ENCODE measurements at places on chromosomes 6 and 20.

DNA sequence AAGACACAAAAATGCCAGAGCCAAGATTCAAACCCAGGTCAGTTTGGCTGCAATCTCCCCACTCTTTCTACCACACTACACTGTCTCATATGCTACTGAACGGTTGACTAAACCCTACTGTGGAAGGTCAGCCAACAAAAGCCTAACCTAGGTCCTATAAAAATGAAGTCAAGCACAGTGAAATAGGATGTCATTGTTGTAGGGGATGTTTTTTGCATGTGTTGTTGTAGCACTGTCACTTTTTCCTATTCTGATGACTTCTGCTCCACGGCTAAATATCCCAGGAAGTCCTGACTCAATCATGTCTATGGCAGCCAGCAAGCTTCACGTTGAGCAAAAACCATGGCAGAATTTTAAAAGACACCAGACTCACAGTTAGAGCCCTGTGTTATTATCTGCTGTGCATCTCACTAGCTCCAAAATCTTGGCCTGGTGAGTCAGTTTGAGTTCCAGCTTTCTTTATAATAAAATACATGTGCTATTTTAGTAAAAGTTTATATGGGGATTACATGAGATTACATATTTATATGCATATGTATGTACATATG lies 322.1 kb upstream of the NT5E start:
- H3K4me3 ChIP-seq = no peak overlapping the region
- no peaks in the 10 kb centered on the region for H3K4me1 ChIP-seq
- no peak for DNase-seq
- no peaks in the 10 kb centered on the region for H3K27me3 ChIP-seq
- no peak overlapping the region for H3K27ac ChIP-seq

DNA sequence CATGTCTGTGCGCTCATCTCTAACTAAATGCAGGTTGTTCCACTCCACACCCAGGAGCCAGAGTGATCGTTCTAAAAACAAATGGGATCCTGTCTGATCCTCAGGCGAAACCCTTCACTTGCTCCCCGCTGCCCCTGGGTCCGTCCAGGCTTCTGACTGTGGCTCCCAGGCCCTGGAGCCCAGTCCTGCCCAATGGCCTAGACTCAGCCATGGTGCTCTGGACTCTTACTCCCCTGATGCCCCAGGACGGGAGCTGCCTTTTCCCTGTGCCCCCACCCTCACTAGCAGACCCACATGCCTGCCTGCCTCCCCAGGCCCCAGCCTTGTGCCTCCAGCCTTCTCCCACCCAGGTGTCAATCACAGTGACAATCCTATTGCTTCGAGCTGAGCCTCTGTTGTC lies 256.7 kb downstream of the BMP7 start:
- no peaks in the 10 kb centered on the region for H3K4me1 ChIP-seq
- no peak for DNase-seq
- no peak overlapping the region for H3K27ac ChIP-seq
- H3K27me3 ChIP-seq = no peaks in the 10 kb centered on the region
- no peak overlapping the region for H3K4me3 ChIP-seq

- no peaks in the 10 kb centered on the region for H3K27me3 ChIP-seq
- no peaks in the 10 kb centered on the region for H3K4me1 ChIP-seq
- no peak overlapping the region for H3K27ac ChIP-seq
- no peaks in the 10 kb centered on the region for H3K36me3 ChIP-seq
- no peak overlapping the region for H3K4me3 ChIP-seq
- DNase-seq = peak; percentile 70
These were observed 301.8 kb downstream of the FOXC1 start for GRCh38 chr6:1911474-1911873.

GRCh38 chr20:22626496-22626895 lies 42.1 kb upstream of the FOXA2 start:
- no peaks in the 10 kb centered on the region for H3K36me3 ChIP-seq
- no peaks in the 10 kb centered on the region for H3K4me1 ChIP-seq
- no peak overlapping the region for H3K4me3 ChIP-seq
- no peak for DNase-seq

DNA sequence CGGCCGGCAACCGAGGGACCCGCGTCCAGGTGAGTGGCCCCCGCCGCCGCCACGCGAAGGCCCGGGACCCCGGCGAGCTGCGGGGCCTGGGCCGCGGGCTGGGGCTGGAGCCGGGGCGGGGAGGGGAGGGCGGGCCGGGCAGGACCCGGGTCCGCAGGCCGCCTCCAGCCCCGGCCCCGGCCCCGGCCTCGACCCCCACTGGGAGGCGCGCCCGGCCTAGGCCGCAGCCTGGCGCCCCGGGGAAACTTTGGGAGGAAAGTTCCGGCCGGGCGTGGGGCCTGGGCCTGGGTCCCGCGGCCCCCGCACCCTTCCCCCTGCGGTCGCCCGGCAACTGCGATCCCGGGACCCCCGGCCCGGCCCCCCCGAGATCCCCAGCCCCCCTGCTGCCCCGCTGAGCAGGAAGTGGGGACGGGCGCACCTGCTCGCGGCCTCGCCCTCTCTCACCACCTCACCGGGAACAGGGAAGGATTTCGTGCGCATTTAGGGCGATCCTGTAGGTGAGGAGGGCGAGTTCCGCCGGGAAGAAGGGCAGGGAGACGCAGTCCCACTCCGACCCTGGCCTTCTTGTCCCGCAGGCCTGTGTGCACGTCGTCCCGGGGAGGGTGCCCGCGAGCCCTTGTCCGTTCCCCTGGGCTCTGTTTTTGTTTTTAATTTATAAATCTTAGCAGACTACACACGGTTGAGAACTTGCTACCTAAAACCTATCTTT lies 402 bp downstream of the OSBPL2 start:
- no peaks in the 10 kb centered on the region for H3K27me3 ChIP-seq
- H3K4me3 ChIP-seq = peak overlapping the region; percentile 65
- peaks cover 4% of the 10 kb centered on the region for H3K36me3 ChIP-seq
- H3K27ac ChIP-seq = peak overlapping the region; percentile 75
- peaks cover 21% of the 10 kb centered on the region for H3K4me1 ChIP-seq

- peak overlapping the region; percentile 85 for H3K27ac ChIP-seq
- no peak overlapping the region for H3K4me3 ChIP-seq
- H3K36me3 ChIP-seq = peaks cover 24% of the 10 kb centered on the region
These were observed 48.1 kb upstream of the MYL9 start for GRCh38 chr20:36493051-36493800.

DNA sequence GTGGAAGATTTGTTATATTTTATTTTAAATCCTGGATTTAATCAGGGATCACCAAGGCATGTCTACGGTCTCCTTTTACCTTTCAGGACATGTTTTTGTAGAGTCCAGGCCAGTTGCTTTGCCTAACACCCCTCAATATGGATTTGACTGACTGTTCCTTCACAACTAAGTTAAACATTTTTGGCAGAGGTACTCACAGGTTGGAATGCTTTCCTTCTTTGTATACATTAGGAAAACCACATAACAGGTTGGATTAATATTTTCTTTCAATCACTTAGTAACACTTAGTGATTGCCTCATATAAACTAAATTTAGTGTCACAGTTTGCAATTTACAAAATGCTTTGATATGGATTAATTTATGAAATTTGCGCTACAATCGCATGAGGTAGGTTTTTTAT lies 64.5 kb downstream of the IPCEF1 start:
- H3K27me3 ChIP-seq = no peaks in the 10 kb centered on the region
- H3K4me1 ChIP-seq = peaks cover 5% of the 10 kb centered on the region
- no peaks in the 10 kb centered on the region for H3K36me3 ChIP-seq
- no peak overlapping the region for H3K4me3 ChIP-seq
- no peak overlapping the region for H3K27ac ChIP-seq

GRCh38 chr6:33624856-33625255 lies 3.7 kb downstream of the ITPR3 start:
- peaks cover 11% of the 10 kb centered on the region for H3K4me1 ChIP-seq
- no peak overlapping the region for H3K27ac ChIP-seq
- no peak for DNase-seq
- H3K27me3 ChIP-seq = no peaks in the 10 kb centered on the region
- H3K4me3 ChIP-seq = no peak overlapping the region

DNA sequence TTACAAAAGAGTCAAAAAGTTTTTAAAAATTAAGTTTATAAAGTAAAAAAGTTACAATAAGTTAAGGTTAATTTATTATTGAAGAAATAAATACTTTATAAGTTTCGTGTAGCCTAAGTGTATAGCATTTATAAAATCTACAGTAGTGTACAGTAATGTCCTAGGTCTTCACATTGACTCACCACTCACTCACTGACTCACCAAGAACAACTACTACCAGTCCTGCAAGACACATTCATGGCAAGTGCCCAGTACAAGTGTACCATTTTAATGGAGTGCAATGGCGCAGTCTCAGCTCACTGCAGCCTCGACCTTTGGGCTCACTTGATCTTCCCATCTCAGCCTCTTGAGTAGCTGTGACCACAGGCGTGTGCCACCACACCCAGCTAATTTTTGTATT lies 128.2 kb downstream of the GPX5 start:
- H3K27me3 ChIP-seq = peaks cover 3% of the 10 kb centered on the region
- no peaks in the 10 kb centered on the region for H3K4me1 ChIP-seq
- H3K4me3 ChIP-seq = no peak overlapping the region
- no peak for DNase-seq
- no peaks in the 10 kb centered on the region for H3K36me3 ChIP-seq

GRCh38 chr6:6411115-6411514 lies 90.7 kb upstream of the F13A1 start:
- no peak overlapping the region for H3K4me3 ChIP-seq
- no peak overlapping the region for H3K27ac ChIP-seq
- no peaks in the 10 kb centered on the region for H3K4me1 ChIP-seq
- no peaks in the 10 kb centered on the region for H3K36me3 ChIP-seq

GRCh38 chr20:16761305-16761829 lies 13.2 kb downstream of the OTOR start:
- no peaks in the 10 kb centered on the region for H3K4me1 ChIP-seq
- peak; percentile 84 for DNase-seq
- H3K27me3 ChIP-seq = peaks cover 2% of the 10 kb centered on the region
- H3K4me3 ChIP-seq = no peak overlapping the region

DNA sequence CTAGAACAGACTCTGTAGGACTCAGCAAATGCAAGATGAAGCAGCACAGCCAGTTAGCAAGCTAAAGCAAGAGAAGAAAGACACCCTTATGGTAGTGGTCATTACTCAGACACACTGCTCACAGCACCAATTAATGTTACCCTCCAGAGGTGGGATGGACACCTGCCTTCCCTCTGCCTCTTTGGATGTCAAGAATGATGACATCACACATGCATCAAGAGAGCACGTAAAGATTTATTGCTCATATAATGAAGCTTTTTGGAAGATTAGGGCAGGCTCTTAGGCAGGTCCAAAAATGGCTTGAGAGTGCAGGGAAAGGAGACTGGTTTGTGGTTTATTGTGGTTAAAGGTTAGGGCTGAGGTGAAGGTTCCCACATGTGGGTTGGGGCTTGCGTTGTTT lies 137.0 kb downstream of the PRDM13 start:
- no peak overlapping the region for H3K27ac ChIP-seq
- no peak for DNase-seq
- H3K4me1 ChIP-seq = no peaks in the 10 kb centered on the region
- no peaks in the 10 kb centered on the region for H3K36me3 ChIP-seq
- H3K27me3 ChIP-seq = peaks cover under 1% of the 10 kb centered on the region

GRCh38 chr20:10863337-10864060 lies 189.7 kb upstream of the JAG1 start:
- no peak for DNase-seq
- no peak overlapping the region for H3K4me3 ChIP-seq
- no peaks in the 10 kb centered on the region for H3K27me3 ChIP-seq
- H3K27ac ChIP-seq = no peak overlapping the region
- H3K36me3 ChIP-seq = no peaks in the 10 kb centered on the region

- no peaks in the 10 kb centered on the region for H3K4me1 ChIP-seq
- H3K36me3 ChIP-seq = no peaks in the 10 kb centered on the region
- peak overlapping the region; percentile 67 for H3K27ac ChIP-seq
- H3K27me3 ChIP-seq = no peaks in the 10 kb centered on the region
- H3K4me3 ChIP-seq = no peak overlapping the region
These were observed 19.0 kb upstream of the UTRN start for GRCh38 chr6:144266091-144266649.

DNA sequence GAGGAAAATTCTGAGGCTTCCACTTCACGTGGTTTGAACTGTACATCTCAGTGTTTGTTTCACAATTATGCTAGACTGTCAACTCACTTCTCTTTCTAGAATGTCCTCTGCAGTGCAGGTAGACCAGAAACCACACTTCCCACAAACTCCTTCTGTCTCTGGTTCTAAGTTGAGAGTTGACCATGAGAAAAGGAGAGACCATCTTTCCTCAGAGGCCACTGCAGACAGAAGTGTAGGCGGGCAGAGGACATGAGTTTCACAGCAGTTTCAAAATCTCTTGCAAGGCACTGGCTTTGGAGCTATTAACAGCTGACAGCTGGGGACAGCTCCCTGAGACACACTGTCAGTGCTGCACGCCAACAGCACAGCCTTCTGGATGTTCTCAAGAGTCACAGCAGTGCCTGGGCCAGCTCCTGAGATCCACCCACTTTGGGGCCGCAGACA lies 55.4 kb upstream of the MOXD1 start:
- no peaks in the 10 kb centered on the region for H3K27me3 ChIP-seq
- H3K27ac ChIP-seq = no peak overlapping the region
- peak; percentile 78 for DNase-seq
- H3K36me3 ChIP-seq = peaks cover 14% of the 10 kb centered on the region
- no peak overlapping the region for H3K4me3 ChIP-seq

DNA sequence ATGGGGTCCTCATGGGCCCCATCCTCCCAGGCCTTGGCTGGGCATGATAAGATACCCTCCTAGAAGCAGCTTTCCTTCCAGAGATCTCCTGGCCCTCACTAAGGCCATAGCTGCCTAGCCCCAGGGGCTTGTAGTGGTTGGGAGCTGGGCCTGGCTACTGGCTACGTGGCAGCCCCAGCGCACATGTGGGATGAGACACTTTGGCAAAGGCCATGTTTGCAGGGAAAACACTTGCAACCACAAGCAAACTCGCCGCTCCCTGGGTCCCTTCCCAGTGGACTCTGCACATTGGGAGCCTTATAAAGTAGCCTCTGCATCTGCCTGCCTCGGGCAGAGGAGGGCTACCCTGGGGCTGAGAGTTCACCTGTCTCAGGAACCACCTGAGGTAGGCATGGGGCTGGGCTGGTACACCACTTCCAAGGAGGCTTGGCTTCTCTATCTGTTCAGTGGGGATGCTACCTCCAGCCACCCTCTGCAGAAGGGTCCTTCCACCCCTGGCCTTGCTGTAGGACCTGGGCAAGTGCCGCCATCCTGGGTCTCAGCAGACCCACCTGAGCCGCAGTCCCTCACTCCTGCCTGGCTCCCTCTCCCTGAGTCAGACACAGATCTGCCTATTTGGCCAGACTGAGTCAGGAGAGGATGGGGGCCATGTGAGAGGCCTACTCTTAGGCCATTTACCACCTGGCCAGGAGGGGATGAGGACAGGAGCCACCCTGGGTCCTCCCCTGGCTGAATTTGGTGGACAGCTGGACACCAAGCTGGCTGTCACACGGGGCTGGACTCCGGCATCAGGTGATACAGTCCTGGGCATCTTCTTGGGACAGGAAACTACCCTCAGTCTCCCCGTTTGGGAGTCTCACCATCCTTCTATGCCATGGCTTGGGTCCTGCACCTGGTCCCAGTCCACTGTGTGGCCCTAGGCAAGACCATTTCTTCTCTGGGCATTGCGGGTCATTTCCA lies at the start of gene BPIFB2:
BPIFB2 (plus strand) TSS at position 329 of the 960 bp plus-strand sequence. CDS start 871 bp downstream, outside the sequence.
- no peak within 1 kb of the TSS for H3K4me3 ChIP-seq
- no peak within 1 kb of the TSS for H3K27ac ChIP-seq
- no peak for DNase-seq
- H3K36me3 ChIP-seq = no peaks in the 10 kb centered on the region
- H3K4me1 ChIP-seq = no peaks in the 10 kb centered on the region

Data from lung (tissue), 17 donors.